Activated naive CD8-positive, alpha-beta T cell treated with anti-CD3 and anti-CD28 coated beads for 36 hours (primary cell): ENCODE measurements at places on chromosomes 7 and 10. TPM values are rescaled to one million over a fixed set of nuclear protein-coding genes. Genes with fewer than 3 reads are reported as not detected.

- DNase-seq: no peak
Measured at GRCh38 chr7:156778201-156778600, 114.8 kb downstream of the LMBR1 start.

DNA sequence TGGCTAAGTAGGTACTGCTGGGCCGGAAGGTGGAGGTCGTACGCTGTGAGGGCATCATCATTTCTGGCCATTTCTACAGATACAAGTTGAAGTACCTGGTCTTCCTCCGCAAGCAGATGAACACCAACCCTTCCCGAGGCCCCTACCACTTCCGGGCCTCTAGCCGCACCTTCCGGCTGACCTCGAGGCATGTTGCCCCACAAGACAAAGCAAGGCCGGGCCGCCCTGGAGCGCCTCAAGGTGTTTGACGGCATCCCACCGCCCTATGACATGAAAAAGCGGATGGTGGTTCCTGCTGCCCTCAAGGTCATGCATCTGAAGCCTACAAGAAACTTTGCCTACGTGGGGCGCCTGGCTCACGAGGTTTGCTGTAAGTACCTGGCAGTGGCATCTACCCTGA lies 56.8 kb downstream of the ATXN7L1 start:
- no peak for DNase-seq

DNA sequence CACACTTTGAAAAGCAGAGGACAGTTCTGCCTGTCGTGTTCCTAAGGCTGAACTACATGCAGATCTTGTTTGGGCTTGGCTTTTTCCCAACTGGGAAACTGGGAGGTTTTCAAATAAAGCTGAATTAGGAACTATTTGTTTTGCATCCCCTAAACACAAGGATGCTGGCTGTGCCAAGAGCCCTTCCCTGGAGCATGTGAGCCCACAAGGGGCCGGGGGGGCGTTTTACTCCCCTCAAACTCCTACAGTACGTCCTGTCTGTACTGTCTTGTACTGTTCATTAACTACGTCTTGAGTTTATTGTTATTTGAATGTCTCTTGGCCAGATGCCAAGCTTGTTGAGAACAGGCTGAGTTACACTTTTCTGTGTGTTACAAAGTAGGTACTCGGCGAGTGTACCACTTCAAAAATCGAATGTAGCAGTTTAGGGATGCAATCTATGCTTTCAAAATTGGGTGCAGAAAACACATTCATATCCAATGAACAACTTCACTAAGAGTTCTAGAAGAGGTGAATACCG lies 94.9 kb downstream of the GFRA1 start:
- no peak for DNase-seq

- DNase-seq: no peak
Measured at GRCh38 chr10:31646519-31646918, 282.1 kb downstream of the ARHGAP12 start.

DNA sequence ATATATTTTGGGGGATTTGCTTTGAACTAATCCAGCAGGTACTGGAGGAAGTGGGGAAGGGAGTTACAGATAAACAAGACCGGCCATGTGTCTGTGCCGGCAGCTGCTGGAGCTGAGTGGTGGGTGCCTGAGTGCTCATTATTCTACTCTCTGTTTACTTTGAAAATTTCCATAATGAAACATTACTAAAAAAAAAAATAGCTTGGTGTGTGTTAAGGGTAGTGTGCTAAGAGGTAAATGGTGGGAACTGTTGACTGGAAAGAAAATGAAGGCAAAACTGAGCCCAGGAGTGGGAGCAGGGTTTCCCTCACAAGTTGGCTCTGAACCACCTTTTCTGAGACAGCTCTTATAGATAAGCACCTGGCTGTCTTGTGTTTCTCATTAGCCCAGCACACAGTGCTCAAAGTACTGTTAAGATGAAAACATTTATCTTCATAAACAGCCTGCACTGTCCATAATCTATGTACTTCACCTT lies 50.6 kb downstream of the PARD3 start:
- no peak for DNase-seq

DNA sequence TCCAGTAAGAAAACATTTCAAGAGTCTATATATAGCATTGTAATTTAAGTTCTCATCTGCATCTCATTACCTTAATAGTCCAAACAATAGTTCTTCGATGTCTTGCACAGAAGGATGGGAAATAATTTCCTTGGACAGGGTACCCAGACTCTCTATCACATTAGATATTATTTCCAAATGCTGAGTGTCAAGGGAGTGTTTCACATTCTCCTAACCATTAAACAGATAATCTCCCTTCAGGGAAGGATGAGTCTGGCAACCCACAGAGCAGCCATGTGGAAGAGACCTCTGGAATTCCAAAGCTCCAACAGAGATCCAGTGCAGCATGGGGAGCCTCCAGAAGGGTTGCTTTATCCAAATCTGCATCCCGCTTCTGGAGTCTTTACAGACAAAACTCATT lies 89.6 kb downstream of the FZD1 start:
- no peak for DNase-seq

DNA sequence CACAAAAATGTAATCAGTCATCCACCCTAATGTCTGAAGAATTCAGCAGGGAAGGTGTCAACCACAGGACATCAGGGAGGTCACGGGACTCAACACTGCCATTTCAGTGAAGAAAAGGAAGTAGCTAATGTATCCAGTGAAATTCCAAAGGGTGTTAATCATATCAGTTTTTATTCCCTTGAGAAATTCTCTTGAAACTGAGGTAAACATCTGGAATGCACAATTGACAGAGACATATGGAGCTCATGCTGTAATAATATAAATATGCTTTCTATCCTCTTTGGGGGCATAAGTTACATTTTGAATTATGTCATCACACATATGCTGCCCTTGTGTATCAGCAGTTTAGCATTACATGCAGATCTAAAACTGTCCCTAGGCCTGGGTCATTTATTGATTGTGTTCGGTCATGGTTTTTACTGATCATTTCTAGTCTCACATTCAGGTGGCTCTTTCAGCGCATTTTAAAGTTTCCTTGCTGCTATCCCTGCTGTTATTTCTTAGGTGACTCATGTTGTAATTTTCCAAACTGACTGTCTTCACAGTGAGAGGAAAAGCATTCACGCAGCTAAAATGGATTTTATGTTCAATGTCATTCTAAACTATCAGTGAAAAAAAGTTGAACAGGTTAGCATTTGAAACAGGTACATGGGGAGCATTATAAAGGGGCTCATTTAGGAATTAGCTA lies 273.9 kb downstream of the TSPAN12 start:
- DNase-seq: no peak

DNA sequence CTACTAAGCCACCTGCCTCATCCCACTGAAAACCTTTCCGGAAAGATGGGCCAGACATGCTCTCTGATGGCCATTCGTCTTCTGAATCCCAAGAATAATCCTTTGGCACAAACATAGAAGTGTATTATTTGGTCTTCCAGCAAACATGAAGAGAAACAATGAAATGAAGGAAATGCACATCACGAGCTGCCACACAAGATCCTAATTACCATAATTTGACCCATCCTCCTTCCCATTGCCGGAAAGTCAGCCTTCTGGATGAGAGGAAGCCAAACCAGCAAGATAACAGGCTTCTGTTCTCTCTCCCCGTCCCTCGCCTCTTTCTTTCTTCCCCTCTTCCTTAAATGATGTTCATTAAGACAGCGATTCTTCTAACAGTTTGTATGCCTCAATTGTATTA lies 218.9 kb upstream of the KMT2E start:
- no peak for DNase-seq

ADGRA1 gene
- total RNA-seq: not detected

EPDR1 gene
- 2.6 TPM for total RNA-seq
